ENCODE measurements at places on chromosomes 12 and 14.

- no peak for DNase-seq
These were observed 236.5 kb upstream of the GRIP1 start for GRCh38 chr12:66915306-66915904.

- peak; percentile 96 for DNase-seq
These were observed 32.0 kb downstream of the PRKD1 start for GRCh38 chr14:29895591-29896083.

- no peak for DNase-seq
These were observed at the start of gene RAB15 for GRCh38 chr14:64971943-64972791. RAB15 (minus strand) TSS chr14:64972336; CDS start chr14:64972076, 260 bp downstream.

- no peak for DNase-seq
These were observed 16.8 kb upstream of the CACNA2D4 start for GRCh38 chr12:1935242-1935641.

DNA sequence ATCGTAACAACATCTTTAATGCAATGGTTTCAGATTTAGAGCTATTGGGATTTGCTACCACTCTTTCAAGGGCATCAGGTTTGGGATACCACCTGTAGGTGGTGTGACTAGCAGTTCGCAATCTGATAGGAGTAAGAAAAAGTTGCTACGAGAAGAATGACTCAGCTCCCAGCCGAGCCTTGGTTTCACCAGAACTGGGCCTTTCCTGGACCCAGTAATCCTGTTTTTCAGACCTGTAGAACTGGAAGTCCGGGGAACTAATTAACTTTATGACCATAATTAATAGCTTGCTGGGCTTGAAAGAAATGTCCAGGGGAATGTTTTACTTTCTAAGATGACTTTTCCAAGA, 770 bp downstream of the ABHD4 start:
- DNase-seq = peak; percentile 17

Measured in NCI-H748 treated with DMSO at 0.1 percent for 48 hours (cell line).